ENCODE measurements at places on chromosomes 4 and X.

DNA sequence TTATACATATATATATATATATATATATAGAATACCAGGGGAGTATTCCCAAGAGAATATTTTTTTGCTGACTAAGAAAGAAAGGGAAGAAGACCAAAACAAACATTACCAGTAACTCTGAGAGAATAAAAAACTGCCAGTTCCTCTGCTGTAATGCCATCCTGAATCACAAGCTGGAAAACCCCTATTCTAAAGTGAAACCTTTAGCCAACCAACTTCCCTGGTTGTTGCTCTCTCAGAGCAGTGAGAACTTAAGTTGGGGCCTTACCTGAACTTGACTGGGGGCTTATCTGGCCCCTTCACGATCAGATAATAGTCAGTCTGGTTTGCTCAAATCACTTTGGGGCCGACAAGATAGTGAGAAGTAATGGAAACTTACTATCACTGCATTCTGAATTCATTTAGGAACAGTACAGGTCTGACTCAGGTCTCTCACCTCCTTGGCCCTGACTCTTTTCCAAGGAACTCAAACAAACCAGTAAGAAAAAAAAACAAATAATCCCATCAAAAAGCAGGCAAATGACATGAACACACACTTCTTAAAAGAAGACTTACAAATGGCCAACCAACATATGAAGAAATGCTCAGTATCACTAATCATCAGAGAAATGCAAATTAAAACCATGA lies 62.5 kb downstream of the CD40LG start:
- DNase-seq = no peak

DNA sequence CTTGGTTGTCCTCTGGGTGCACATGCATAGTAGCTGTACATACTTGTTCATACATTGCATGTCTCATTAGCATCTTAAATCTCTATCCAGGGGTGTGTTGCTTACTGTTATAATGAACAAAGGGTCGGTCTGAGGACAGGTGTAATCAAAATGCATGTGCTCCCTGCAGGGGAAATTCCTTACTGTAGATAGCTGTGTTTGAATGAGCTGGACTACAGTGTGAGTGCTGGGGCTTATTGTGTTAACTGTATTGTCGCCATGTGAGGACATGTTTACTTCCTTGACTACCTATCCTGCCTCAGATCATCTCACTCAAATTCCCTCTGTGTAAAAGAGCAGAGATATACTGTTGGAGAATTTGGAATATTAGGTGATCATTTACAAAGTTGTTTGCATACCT lies 98.7 kb downstream of the KLHL34 start:
- DNase-seq = no peak

- DNase-seq = no peak
These were observed 925.1 kb downstream of the PCDH7 start for GRCh38 chr4:31645236-31645635.

DNA sequence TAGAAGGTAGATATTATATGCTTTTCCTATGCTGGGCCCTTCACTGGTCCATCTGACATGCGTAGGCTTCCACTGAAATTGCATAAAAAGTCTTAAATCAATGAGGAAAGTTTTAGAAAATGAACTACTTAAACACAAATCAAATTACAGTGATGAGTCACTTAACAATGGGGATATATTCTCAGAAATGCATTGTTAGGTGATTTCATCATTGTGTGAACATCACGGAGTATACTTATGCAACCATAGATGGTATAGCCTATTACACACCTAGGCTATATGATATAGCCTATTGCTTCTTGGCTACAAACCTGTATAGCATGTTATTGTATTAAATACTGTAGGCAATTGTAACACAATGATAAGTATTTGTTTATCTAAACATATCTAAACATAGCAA lies 10.3 kb downstream of the STAP1 start:
- DNase-seq = no peak

DNA sequence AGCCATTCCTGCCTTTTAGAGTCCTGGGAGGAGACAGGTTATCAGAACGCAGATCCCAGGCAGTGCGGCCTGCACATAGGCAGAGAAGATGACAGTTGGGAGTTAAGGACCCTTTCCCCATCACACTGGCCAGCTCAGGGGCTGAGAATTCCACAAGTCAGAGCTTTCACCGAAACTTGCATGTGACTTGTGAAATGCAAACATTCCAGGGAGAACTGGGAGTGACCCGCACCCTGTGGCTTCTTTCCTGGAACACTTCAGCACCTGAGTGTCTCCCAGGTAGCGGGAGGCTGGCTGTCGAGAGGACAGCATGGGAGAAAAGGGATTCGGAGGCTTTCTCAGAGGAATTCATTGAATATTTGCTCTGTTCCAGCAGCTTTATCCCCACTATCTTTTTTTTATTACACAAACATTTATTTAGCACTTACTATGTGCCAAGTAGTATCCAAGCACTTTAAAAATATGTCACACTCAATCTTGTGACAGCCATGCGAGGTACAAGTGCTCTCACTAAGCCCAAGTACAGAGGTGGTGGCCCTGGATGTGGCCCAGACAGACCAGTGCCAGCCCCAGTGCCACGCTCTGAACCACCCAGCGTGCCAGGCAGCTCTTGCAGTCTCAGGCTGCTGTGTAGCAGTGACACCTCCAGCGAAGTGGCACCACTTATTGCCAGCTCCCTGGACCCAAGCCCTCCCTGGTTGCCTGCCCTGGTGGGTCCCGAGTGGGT lies 100.5 kb downstream of the PHKA2 start:
- DNase-seq = no peak

DNA sequence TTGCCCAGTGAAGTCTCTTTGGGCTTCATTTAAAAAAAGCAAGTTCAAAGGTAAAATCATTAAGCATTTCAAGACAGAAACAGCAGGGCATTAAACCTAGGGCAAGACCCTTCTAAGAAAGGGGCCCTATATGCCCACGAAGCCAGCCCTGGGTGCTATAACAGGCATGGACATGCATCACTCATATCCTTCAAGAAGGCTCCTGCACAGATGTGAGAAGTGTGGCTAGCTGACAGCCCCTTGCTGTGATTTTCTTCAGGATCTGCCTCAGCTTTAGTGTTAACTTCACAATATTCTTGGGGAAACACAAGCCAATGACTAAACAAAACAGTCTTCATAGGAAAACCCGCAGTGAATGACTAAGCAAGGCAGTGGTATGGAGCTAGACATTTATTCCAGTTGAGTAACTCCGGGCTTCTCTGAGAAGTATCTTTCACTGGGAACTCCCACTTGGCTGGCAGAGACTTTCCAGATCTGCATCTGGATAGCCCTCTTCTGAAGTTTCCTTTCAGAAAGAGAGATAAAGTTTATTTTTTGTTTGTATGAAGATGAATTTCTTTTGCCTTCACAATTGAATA lies 11.9 kb upstream of the MAOA start:
- DNase-seq = no peak

GRCh38 chr4:88698519-88698918 lies 890 bp upstream of the NAP1L5 start:
- no peak for DNase-seq

- no peak for DNase-seq
These were observed 144.2 kb downstream of the PDLIM5 start for GRCh38 chr4:94595880-94596483.

GRCh38 chr4:100708776-100709175 lies 191.0 kb upstream of the EMCN start:
- DNase-seq = no peak

DNA sequence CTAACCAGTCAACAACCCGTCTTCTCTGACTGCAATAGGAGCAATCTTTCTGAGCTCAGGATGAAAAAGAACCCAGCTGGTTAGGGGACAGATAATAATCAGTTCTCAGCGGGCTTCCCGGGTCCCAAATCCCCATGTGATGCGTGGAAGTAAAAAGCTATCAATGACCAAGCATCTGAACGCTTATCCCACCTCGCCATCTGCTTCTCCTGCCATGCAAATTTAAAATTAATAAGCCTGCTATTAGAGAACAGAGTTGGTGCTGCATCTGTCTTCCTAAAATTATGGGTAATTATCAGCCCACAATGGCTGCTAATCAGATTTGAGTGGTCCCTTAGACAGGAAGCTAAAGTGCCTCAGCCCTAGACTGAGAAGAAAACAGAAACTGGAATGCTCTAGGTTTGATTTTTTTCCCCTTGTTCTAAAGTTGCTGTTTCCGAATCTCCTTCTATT lies 37.5 kb downstream of the AFAP1 start:
- no peak for DNase-seq

GRCh38 chr4:172725581-172725980 lies 443.0 kb upstream of the GALNT7 start:
- no peak for DNase-seq

DNA sequence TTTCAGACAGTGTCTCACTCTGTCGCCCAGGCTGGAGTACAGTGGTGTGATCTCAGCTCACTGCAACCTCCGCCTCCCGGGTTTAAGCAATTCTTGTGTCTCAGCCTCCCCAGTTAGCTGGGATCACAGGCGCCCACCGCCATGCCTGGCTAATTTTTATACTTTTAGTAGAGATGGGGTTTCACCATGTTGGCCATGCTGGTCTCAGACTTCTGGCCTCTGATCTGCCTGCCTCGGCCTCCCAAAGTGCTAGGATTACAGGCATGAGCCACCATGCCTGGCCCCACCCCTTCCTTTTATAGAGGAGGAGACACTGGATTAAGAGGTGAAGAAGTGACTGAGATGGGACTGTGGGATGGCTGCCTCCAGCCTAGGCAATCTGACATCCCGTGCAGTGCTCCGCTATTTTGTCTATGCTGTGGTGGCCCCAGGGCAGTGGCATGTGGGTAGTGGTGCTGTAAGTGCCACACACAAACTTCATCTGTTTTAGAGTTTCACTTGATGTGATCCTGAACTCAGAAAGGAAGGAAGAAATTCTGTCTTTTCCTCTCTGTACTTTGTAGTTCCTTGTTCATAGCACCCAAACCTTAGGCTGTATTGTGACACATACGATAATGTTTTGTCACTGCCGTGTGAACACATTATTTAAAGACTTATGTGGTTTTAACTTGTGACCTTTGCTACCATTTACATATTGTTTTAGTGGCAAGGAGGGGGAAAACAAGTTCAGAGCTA lies 48.9 kb downstream of the FNIP2 start:
- no peak for DNase-seq

DNA sequence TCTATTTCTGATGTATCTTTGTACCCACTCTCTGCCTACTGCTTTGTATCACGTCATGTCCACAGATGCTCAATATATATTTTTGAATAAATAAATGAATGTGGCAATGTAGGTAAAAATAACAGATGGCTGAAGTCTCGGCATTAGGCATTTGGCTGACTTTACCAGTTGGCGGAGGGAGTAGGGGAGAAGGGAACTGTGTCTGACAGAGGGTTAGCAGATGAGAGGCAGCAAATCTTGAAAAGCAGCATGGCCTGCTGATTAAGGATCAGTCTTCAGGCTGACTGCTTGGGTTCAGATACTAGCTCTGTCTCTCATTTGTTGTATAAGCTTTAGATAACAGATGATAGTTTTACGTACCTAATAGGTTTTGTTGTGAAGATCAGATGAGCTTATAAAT lies 31.9 kb upstream of the RASGEF1B start:
- no peak for DNase-seq

- DNase-seq = no peak
These were observed 34.1 kb upstream of the CLDN24 start for GRCh38 chr4:183356173-183356830.

DNA sequence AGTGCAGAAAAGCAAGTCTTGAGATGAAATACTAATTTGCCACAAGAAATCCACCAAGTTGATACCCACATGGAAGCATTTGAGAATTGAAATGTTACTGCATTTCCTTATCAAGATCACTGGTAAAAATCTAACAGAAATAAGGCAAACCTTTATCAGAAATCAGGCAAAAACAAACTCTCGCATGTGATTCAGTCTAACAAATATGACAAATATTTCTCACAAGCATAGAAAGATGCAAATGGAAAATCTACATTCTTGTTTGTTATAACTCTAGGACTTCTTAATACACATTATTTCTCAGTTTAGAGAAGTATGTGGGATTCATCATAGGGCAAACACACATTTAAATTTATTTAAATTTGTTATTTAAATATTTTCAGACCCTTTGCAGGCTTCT lies 52.9 kb downstream of the TXK start:
- no peak for DNase-seq

- DNase-seq = no peak
These were observed 149.3 kb downstream of the AMMECR1 start for GRCh38 chrX:110168585-110168984.

GRCh38 chr4:47031011-47031678 lies at the start of gene GABRB1:
Gene GABRB1 (plus strand): TSS chr4:47031567.
- no peak for DNase-seq

- DNase-seq = no peak
These were observed 25.6 kb upstream of the ABCB7 start for GRCh38 chrX:75181721-75182120.

- DNase-seq = no peak
These were observed 70.3 kb downstream of the IRS4 start for GRCh38 chrX:108666101-108666500.

- no peak for DNase-seq
These were observed 468 bp downstream of the ZMYM3 start for GRCh38 chrX:71253253-71254091.

GRCh38 chr4:15870079-15870478 lies 68.5 kb downstream of the FGFBP1 start:
- no peak for DNase-seq

DNA sequence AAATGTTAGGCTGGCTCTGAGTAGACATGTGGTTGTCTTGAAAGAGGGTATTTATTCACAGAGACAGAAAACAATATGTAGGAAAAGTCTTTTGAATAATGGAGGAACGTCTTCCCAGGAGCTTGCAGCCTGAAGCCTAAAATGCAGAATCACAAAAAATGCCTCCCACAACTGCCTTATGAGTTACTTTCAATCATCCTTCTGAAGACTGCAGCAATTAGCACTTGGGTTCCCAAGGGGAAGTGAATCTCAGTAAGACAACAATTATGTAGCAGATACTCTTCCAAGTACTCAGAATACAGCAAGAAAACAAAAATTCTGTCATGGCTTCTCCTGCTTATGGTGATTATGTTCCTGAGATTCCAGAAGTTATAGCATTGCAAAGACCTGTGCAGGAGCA lies 166.6 kb upstream of the TBL1X start:
- no peak for DNase-seq

- no peak for DNase-seq
These were observed 31.5 kb upstream of the RAPGEF2 start for GRCh38 chr4:159071178-159071968.

DNA sequence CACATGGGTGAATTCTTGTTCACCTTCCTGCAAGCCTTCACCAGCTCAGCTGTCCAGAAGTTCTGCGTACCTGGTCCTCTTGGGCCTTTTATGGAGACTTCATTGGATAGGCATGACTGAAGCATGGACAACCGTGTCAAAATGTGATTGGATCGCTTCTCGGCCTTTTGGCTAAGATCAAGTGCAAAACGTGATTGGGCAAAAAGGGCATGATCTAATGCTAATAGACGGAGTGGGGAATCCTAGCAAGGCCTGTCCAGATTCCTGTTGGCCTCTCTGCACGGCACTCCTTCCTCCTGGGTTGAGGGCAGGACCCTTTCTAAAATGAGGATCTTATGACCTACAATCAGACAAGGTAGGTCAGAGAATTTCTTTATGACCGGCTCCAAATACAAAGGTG lies 24.9 kb downstream of the PRDX4 start:
- no peak for DNase-seq

DNA sequence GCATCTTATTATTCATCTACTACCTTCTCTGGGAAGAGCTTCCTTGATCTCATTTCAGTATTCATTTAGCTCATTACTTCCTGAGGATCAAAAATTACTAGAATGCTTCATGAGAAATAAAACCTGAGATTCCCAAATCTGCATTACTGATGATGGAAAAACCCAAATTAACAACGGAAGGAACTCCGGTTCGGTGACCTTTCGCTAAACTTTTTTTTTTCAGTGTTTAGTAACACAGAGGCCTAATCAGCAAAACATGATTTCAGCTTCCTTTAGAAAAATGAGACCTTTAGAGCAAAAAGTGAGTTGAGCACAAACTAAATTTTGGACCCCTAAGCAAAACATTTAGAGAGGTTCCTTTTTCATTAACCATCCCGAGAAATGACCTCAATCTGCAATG lies 229.2 kb downstream of the MAML3 start:
- no peak for DNase-seq

Measured in cortex of kidney (tissue), 1 donor.